Thoracic aorta (tissue), 2 donors: ENCODE measurements at places on chromosomes 6 and 20. TPM values are rescaled to one million over a fixed set of nuclear protein-coding genes. Genes with fewer than 3 reads are reported as not detected.

DNA sequence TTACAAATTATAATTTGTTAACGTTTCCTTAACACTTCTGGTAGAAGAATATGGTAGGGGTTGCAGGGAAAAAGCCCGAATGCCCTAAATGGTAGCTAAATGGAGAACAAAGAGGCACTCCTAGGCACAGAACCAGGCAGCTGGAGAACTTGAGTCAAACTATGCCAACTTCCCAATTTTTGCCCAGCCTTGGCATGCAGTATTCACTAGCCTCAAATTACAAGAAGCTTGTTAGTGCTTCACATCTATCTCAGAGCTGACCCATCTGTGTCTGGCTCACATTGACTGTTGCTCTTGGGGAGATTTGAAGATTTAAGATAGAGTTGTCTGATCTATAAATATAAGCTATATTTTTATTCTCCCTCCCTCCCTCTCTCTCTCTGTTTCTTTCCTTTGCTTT, 19.4 kb upstream of the LRFN2 start:
- no peak for DNase-seq

Gene BMP2
- total RNA-seq = 10.4 TPM

Gene CALHM4
- total RNA-seq = not detected

DNA sequence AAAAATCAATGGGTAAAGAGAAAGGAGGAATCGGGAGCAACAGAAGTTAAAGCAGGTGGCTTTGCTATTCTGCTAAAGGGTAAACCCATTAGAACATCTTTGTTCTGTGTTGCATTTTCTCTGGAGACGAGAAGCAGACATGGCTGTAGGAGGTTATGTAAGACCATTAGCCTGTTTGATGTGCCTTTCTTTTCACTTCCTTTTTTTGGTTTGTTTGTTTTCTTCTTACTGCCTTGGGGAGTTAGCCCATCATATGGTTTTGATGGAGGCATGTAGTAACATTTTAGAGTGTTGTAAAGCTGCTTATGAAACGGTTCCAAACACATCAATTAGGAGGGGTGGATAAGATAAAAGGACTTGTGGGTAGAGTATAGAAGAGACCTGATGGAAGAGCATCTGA, 131.0 kb downstream of the DOK5 start:
- DNase-seq = no peak

Gene MTFR2
- total RNA-seq = 0.41 TPM

GRCh38 chr6:122102026-122102425, 297.4 kb upstream of the HSF2 start:
- no peak for DNase-seq

Gene MTHFD1L
- total RNA-seq = 77.3 TPM

Gene CLVS2
- not detected for total RNA-seq

Gene CRISP2
- not detected for total RNA-seq

DNA sequence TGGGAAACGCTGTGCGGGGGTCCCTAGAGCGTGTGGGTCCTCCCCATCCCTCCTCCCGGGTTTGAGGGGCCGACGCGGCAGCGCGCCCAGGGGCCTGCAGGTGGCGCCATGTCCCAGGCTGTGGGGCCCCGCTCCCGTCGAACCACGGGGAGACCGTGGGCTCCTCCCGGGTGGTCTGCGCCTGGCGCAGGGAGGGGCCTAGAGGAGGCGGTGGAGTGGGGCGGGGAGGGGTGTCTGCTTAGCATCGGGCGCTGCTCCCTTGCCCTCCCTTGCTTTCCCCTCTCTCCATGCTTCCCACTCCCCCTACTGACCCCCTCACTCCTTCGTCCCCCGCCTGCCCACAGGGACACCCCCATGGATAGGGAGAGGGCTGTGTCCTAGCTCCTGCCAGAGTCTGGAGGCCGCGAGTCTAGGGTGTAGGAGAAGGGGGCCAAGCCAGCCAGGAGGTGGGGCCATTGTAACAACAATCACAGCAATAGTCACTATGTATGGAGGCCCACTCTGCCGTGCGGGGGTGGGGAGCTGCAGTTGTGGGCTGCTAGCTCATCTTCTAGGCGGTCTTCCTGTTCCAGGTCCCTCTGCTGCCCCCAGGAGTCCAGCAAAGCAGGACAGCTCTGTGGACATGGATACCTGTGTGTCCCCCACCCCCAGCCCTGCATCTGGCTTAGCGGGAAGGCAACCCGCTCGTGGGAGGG, 51.7 kb downstream of the CHMP4B start:
- DNase-seq = peak; percentile 17

Gene HLA-DQA1
- 24.4 TPM for total RNA-seq
